Stimulated activated naive CD4-positive, alpha-beta T cell treated with Interleukin-2 at 50 U/mL for 16 hours (primary cell): ENCODE measurements at places on chromosomes 2 and 18.

- DNase-seq = no peak
These were observed 28.2 kb downstream of the GREB1 start for GRCh38 chr2:11562011-11562410.

DNA sequence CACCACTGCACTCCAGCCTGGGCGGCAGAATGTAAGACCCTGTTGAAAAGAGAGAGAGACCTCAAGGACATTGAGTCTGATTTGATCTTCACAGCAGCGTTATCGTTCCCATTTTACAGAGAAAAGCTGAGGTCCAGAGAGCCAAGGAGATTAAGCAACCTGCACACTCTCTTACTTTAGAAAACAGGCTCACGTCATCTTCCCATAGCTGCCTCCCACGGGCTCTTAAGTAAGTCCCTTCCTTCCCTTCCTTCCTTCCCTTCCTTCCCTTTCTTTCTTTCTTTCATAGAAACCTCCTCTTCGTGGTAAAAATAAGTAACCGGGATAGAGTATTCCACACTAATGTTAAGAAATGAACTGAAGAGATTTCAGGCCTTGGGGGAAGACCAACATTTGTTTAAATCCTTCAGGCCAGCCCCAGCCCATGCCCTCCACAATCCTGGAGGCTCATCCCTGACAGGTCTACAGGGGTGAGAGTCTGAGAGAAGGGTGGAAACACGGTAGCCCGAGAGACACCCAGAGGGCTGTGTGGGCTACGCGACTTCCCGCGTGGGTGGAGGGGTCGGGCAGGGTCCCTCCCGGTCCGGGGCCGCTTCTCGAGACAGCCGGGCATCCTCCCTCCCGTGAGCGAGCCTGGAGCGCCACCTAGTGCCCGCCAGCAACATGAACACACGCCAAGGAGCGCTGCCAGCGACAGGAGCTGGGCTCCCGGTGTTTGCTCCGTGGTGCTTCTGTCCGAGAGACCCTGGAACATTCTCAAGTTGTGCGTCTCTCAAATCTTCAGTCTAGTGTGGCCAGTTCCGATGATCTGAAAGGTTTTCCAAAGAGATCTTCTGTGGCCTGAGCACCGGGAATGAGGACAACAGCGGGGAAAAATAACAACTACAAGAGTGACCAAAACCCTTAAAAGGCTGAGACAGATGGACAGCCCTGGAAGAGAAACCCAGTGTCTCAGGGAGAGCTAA is 160.3 kb downstream of the INO80D start:
- DNase-seq = peak; percentile 60

DNA sequence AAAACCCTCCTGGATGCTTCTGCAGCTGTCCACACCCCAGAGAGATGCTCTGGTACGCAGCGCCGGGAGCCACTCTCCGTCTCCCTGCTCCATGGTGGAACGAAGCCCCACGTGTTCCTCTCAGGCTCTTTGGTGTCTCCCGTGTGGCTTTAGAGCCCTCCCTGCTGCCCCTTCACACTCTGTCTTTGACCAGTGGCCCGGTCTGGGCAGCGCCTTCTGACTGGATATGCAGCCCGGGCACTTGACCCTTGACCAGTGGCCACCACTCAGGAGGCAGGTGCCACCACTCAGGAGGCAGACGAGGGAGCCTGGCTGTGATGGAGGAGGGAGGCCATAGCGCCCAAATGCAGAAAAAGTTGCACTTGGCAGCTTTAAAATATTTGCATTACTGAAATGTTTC is 214.5 kb upstream of the SALL3 start:
- no peak for DNase-seq

GRCh38 chr2:144227427-144228105 is 292.4 kb downstream of the ZEB2 start:
- DNase-seq = no peak

GRCh38 chr2:156470975-156471583 is 34.9 kb downstream of the GPD2 start:
- no peak for DNase-seq

DNA sequence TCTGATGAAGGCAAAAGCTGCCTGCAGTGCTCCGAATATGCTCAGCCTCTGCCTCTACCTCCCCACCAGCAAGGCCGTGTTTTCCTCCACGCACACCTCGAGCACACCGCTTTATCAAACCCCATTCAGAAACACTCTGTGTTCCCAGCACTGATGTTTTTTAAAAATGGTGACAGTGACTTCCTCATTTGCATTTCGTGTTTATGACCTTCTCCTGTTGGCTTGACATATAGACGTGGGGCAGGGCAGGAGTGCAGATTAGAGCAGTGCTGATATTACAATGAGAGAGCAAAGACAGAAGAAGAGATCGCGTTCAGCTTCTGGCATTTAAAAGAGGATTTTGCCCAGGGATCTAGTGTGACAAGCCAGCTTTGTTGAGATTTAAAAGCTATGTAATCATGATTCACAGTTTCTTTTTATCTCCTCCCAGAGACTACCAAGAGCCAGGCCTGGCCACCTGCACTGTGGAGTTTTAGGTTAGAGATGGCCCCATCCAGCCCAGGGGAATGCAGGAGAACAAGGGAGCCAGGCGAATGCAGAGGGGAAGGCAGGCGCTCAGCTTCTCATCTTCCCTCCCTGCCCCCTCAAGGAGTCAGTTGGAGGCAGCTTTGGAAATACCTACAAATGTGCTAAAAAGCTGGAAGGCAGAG is 61.5 kb upstream of the NEDD4L start:
- no peak for DNase-seq

DNA sequence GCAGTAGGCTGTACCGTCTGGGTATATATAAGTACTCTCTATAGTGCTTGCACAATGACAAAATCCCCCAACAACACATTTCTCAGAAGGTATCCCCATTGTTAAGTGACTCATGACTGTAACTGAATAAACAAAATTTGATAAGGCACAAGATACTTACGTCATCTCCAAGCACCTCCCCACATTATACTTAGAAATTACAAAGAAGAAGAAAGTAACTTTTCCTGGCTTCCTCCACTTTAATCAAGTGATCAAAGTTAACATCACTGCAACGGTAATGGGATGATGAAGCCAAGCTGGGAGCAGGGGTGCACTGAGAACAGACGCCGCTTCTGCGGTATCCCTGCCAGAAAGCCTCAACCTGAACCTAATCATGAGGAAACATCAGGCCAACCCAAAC is 9.7 kb downstream of the TNS1 start:
- no peak for DNase-seq

DNA sequence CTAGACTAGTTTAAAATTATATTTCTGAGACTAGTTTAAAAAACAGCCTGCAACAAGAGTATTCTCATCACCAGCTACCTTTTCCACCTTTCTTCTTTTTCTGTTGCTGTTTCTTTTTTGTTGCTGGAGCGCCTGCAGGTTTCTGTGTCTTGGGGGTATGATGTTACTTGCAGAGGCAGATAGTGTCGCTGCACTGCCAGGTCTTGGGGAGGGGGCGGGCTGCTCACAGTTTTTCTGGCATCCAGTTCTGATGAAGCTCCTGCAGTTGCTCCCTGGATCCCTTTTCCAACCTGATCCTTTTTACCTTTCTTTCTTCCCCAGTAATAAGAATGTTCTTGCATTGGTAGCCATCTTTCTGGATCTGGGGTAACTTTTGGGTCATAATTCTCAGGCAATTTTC is 8.0 kb upstream of the C18orf32 start:
- no peak for DNase-seq
